ENCODE measurements at places on chromosomes 7 and 10.

- no peak for DNase-seq
Observed at GRCh38 chr10:30348378-30348776, 701 bp downstream of the MTPAP start.

GRCh38 chr7:18461785-18462467, 33.6 kb upstream of the HDAC9 start:
- DNase-seq, result no peak

GRCh38 chr10:74586088-74586585, 240.3 kb upstream of the KAT6B start:
- peak; percentile 41 for DNase-seq

DNA sequence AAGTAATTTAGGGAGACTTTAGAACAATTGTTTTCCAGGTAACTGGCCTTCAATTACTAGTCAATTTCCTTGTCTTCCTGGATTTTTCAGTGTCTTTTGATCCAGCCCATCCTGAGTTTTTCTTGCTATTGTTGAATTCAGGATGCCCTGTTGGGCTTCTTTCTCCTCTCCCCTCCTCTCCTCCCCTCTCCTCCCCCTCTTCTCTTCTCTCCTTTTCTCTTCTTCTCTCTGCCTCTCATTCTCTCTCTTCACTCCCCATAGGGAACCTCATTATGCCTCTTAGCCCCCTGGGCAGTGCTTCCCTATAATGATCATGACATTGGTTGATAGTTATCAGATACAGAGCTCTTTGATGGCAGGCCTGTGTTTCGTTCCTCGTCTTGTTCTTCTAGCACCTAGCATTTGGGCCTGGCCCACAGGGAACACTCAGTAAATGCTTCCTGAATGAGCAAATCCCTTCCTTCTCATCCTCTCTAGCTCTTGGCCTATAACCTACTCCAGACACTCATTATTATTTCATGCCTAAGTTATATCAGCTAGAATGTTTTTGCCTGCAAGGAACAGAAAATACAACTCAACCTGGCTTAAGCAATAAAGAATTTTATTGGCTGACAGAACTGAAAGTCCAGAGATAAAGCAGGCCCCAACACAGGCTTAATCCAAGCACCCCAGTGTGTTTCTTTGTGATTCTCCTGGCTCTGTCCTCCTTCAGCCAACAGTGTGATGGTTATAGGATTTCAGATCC, 56.8 kb downstream of the CACNB2 start:
- no peak for DNase-seq

GRCh38 chr7:55177589-55178261, 158.9 kb downstream of the EGFR start:
- no peak for DNase-seq

- DNase-seq, result no peak
Observed at GRCh38 chr10:67602268-67602950, 93.6 kb downstream of the CTNNA3 start.

GRCh38 chr7:148835854-148836253, 48.2 kb downstream of the EZH2 start:
- DNase-seq, result no peak

GRCh38 chr10:69317626-69318105, 39.4 kb downstream of the HK1 start:
- DNase-seq, result no peak

GRCh38 chr10:82267960-82268359, 393.0 kb downstream of the NRG3 start:
- no peak for DNase-seq
